Caco-2 (cell line): ENCODE measurements at places on chromosomes 1 and 21.

DNA sequence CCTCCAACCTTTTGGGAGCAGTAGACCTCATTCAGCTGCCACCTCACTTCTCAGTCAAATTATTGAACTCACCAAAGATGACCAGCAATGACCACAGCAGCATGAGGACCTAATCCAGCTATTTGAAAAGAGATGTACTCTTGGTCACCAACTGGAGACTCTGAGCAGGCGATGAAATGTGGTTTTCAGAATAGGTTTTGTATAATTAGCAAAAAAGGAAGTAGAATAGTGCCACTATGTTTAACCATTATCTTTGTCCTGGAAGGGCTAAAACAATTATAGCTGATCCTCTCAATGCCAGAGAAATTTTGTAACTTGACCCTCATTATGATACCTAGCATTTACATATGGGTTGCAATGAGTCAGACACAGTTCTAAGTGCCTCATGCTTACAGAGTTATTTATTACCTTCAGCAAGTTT lies at the start of gene FCRL2:
Gene FCRL2, minus strand, starts transcription at position 162 of the 421 bp plus-strand sequence. Its CDS starts 59 bp downstream, at position 103.
- no peaks in the 10 kb centered on the region for H3K27me3 ChIP-seq
- no peaks in the 10 kb centered on the region for H3K36me3 ChIP-seq
- H3K4me3 ChIP-seq = no peak within 1 kb of the TSS
- DNase-seq = no peak
- H3K27ac ChIP-seq = no peak within 1 kb of the TSS

DNA sequence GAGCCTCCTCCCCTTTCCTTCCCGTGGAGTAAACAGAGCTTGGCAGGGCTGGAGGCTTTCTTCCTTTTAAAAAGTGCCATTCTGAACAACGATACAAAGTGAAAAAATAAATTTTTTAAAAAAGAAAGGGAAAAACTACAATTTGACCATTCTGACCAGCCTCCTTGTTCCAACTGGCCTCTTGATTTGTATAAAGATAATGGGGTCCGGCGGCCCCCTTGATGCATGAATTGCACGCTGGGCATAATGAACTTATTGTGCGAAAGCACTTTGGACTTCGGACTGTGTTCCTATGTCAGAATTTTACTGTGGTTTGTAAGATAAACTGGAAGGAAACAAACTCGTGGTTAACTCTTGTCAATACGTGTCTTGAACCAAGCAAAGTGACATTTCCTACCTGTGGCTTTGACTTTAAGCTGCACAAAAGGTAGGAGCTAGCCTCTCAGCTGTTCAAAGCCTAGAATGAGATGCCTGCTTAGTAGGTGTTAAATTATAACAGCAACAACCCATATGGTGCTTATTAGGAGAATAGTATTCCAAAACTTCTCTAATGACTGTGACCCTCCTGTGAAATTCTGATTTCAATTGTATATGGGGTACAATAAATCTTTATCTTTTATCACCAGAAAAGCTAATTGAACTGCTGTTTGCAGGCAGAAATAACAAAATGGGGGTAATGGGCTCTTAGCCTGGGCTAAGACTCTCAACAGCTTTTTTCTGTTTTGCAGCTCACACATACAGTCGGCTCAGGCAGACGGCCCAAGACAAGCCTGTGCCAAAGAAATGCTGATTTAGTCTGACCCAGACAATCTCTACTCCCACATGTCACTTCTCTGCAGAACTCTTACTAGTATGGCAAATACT lies 9.3 kb downstream of the IRF2BP2 start:
- peaks cover 63% of the 10 kb centered on the region for H3K4me1 ChIP-seq
- peak overlapping the region; percentile 48 for H3K4me3 ChIP-seq
- peak; percentile 75 for DNase-seq
- H3K27me3 ChIP-seq = no peaks in the 10 kb centered on the region

DNA sequence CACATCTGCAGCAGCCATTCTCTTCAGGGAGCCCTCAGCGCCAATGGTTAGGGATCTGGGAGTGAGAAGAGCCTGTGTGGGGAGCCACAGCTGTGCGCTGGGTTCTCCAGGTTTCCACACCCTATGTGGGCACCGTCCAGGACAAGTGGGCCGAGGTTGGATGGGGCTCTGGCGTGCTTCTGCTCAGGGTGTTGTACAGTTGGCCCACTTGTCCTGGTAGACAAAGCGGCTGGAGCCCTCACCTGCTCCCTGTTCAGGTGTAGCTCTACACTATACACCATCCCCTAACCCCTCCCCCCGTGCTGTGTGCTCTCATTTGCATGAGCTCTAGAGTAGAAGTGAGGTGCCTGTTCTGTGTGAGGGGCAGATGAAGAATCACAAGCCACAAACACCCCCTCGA lies 12.2 kb downstream of the SH3BP5L start:
- no peak overlapping the region for H3K27ac ChIP-seq
- H3K27me3 ChIP-seq = no peaks in the 10 kb centered on the region
- peaks cover 1% of the 10 kb centered on the region; the same call in 1 of the 2 replicates for H3K36me3 ChIP-seq
- no peaks in the 10 kb centered on the region for H3K4me1 ChIP-seq

GRCh38 chr1:43267291-43267805 lies 2.4 kb upstream of the TMEM125 start:
- H3K27me3 ChIP-seq = no peaks in the 10 kb centered on the region
- H3K36me3 ChIP-seq = peaks cover 2% of the 10 kb centered on the region; the same call in 1 of the 2 replicates
- no peak for DNase-seq

DNA sequence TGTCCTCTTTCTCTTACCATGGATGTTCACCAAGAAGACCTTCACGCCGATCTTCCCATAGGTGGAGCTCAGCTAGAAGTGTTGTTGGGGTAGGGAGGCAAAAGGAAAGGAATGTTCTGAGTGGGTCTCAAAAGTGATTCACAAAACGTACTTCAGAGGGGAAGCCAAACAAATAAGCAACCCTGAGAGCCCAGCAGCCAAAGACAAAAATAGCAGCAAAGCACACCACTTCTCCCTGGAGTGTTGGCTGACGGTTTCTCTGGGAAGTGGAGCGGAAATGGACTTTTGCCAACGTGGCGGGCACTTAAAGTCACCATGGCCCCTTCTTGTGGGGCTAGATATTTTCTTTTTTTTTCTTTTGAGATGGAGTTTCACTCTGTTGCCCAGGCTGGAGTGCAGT lies 23.1 kb downstream of the SLC26A9 start:
- no peaks in the 10 kb centered on the region for H3K36me3 ChIP-seq
- no peaks in the 10 kb centered on the region for H3K4me1 ChIP-seq
- no peaks in the 10 kb centered on the region for H3K27me3 ChIP-seq
- no peak for DNase-seq
- H3K27ac ChIP-seq = no peak overlapping the region
- no peak overlapping the region for H3K4me3 ChIP-seq
